NCI-H69 (cell line): ENCODE measurements at places on chromosomes 12 and 14.
A peak's percentile ranks its signal among the peaks of the same experiment; 100 is the strongest.

DNA sequence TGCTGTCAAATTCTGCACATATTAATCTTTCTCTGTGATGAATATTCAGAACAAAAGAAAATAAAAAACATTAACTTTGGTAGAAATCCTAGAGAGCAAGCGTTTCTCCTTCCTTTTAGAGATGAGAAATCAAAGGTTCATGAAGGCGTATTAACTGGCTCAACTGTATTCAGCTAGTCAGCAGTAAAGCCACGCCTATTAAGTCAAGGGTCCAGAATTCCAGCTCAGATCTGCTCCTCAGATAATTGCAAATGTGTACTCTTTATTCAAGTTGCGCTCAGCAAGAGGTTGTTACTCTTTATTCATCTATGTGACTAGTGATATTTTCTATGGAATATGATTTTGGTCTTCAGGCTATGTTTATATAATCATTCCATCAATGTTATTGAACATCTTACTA lies 13.1 kb upstream of the POC1B start:
- no peak for DNase-seq

GRCh38 chr14:91649930-91650329 lies 82.0 kb downstream of the CATSPERB start:
- peak; percentile 10 for DNase-seq

GRCh38 chr14:20327005-20327869 lies 5.8 kb downstream of the CCNB1IP1 start:
- peak; percentile 79 for DNase-seq

GRCh38 chr12:30932881-30933280 lies 6.3 kb downstream of the TSPAN11 start:
- no peak for DNase-seq

DNA sequence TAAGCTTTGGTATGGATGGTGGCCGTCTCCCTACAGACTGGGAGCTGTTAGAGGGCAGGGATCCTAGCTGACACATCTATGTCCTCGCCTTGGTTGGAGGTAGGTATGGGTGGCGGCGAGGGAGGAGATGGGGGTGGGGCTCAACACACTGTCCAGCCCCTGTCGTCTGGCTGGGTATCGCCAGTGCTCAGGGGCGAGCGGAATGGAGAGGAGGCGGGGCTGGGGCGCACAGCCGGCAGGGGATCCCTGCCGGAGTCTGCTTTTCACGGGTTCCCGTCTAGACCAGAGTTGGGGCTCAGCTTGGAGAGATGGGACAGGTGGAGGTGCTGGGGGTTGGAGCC lies 16.1 kb downstream of the TAMALIN start:
- DNase-seq = peak; percentile 78

- no peak for DNase-seq
Measured at GRCh38 chr12:21881965-21882364, 59.3 kb downstream of the ABCC9 start.

- DNase-seq = no peak
Measured at GRCh38 chr12:50058743-50059312, 1.4 kb downstream of the ASIC1 start.

GRCh38 chr12:51687614-51688013 lies 96.6 kb downstream of the SCN8A start:
- no peak for DNase-seq

- no peak for DNase-seq
Measured at GRCh38 chr12:3931776-3932175, 58.6 kb upstream of the PARP11 start.

GRCh38 chr12:85281636-85282312 lies 1.8 kb downstream of the ALX1 start:
- no peak for DNase-seq

GRCh38 chr14:68598621-68599447 lies 194.0 kb downstream of the ZFP36L1 start:
- DNase-seq = no peak

GRCh38 chr12:124693111-124693723 lies 125.8 kb upstream of the NCOR2 start:
- DNase-seq = no peak

- no peak for DNase-seq
Measured at GRCh38 chr12:104415342-104415980, 41.3 kb upstream of the CHST11 start.

DNA sequence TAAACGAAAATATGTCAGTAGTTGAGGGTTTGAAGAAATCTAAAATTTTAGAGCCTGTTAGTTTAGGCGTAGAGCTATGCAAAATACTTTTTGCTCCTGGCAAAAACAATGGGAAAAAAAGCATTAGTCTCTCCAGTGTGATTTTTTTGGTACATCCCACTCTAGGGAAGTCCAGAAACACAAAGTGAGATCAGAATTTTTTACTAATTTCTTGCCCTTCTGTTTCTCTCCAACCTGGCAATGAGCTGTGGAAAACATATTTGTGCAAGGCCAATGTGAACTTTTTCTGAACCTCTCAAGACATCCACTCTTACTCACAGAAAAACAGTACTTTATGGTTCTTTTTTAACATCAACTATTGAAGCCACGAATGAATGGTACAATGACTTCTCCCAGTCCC lies 56.9 kb upstream of the DCN start:
- DNase-seq = no peak

GRCh38 chr14:90611936-90612335 lies 204.3 kb downstream of the TTC7B start:
- DNase-seq = no peak
